ENCODE measurements at places on chromosomes 6 and 20.
A peak's percentile ranks its signal among the peaks of the same experiment; 100 is the strongest.

DNA sequence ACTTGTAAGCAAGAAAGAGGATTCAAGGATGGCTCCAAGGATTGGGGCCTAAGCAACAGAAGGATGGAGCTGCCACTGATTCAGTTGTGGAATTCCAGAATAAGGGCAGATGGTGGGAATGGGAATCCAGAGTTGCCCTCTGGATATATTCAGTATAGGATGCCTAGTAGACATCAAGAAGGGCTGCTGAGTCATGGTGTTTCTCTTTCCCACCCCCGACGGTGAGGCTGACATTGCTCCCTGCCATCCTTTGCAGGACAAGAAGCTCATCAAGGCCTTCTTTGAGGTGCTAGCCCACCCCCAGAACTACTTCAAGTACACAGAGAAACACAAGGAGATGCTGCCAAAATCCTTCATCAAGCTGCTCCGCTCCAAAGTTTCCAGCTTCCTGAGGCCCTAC is 11.2 kb upstream of the ZNF76 start:
- H3K4me1 ChIP-seq: peaks cover 14% of the 10 kb centered on the region
- H3K4me3 ChIP-seq: no peak overlapping the region
- DNase-seq: no peak
- peaks cover 36% of the 10 kb centered on the region for H3K36me3 ChIP-seq
- H3K27me3 ChIP-seq: no peaks in the 10 kb centered on the region

- H3K27me3 ChIP-seq: no peaks in the 10 kb centered on the region
- DNase-seq: no peak
- no peak overlapping the region for H3K27ac ChIP-seq
- H3K36me3 ChIP-seq: no peaks in the 10 kb centered on the region
- no peaks in the 10 kb centered on the region for H3K4me1 ChIP-seq
These were observed 408.4 kb downstream of the PKHD1 start for GRCh38 chr6:51678905-51679620.

DNA sequence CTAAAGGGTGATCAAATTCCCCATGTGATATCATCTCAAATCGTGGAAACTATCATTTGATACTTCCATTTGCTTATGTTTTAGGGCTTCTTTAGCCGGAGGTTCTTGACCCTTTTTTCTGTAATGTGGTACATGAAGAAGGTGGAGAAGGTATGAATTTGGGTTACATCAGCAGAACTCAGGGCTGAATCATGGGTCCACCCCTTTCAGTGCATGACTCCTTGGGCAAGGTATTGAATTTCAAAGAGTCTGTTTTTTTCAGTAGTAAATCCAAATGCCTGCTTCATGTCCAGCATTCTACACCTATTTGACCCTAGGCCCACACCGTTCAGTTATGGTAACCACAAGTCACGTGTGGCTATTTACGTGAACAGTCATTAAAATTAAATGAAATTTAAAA is 30.6 kb upstream of the QKI start:
- no peaks in the 10 kb centered on the region for H3K36me3 ChIP-seq
- no peak for DNase-seq
- no peaks in the 10 kb centered on the region for H3K27me3 ChIP-seq
- no peak overlapping the region for H3K4me3 ChIP-seq
- no peaks in the 10 kb centered on the region for H3K4me1 ChIP-seq

- peaks cover 24% of the 10 kb centered on the region for H3K4me1 ChIP-seq
- no peak overlapping the region for H3K27ac ChIP-seq
- H3K36me3 ChIP-seq: no peaks in the 10 kb centered on the region
These were observed 4.3 kb downstream of the PPP1R11 start for GRCh38 chr6:30071081-30071818.

- no peaks in the 10 kb centered on the region for H3K36me3 ChIP-seq
- no peak for DNase-seq
- H3K27ac ChIP-seq: no peak overlapping the region
- H3K4me1 ChIP-seq: no peaks in the 10 kb centered on the region
These were observed 133.6 kb downstream of the SYNE1 start for GRCh38 chr6:152503546-152503945.

DNA sequence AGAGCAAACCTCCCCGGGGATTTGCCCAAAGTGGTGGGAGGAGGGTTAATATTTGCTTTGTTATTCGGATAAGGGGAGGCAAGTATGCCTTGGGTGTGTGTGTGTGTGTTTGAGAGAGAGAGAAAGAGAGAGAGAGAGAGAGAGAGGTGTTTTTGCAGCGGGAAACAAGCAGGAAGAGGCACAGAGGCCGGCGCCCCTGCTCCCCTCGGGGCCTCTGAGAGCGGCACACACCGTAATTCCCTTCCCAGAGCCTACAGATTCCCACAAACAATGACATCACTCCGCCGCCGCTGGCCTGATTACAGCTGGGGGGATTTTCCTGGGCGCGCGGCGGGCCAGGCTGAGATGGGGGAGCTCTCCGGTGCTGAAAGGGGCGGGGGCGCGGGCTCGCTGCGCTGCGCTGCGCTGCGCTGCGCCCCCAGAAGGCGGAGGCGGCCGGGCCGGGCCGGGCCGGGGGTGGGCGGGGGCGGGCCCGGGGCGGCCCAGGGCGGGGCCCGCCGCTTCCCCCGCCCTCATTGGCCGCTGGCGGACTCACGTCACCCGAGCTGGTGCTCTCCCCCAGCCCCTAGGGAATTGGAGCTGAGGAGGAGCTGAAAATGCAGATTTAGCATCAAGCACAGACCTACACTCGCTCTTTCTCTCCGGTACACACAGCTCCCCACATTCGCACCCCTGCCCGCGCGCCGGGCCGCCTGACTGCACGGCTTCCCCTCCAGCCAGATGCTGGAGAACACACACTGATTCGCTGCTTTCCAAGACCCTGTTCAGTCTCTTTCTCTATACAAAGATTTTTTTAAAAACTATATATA is at the start of gene PCSK2:
Gene PCSK2, plus strand, starts transcription at position 631 of the 809 bp plus-strand sequence. CDS start 266 bp downstream, outside the sequence.
- H3K27ac ChIP-seq: no peak within 1 kb of the TSS
- H3K4me1 ChIP-seq: peaks cover 14% of the 10 kb centered on the region
- H3K27me3 ChIP-seq: peaks cover 50% of the 10 kb centered on the region
- no peaks in the 10 kb centered on the region for H3K36me3 ChIP-seq
- DNase-seq: no peak

DNA sequence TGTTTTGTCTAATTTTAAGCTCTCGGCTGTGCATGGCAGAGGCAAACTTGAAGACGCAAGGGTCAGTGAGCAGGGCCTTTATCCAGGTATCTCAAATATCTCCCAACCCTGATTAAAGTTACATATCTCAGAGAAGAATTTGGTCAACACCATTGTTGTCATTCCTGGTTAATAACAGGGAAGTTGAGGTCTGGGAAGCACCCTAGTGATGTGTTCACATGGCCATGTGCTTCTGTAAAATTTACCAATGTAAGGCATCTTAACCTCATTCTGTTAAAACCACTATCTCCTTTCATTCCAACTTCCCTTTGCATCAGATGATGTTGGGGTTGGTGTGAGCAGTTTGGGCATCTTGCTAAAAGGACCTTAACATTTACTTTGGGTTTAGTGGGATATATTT is 4.0 kb upstream of the FAM110A start:
- H3K4me3 ChIP-seq: no peak overlapping the region
- no peaks in the 10 kb centered on the region for H3K27me3 ChIP-seq
- DNase-seq: no peak
- no peak overlapping the region for H3K27ac ChIP-seq

- peak overlapping the region; percentile 68 for H3K4me3 ChIP-seq
- no peaks in the 10 kb centered on the region for H3K36me3 ChIP-seq
- no peaks in the 10 kb centered on the region for H3K27me3 ChIP-seq
- H3K27ac ChIP-seq: peak overlapping the region; percentile 89
- peak; percentile 93 for DNase-seq
- H3K4me1 ChIP-seq: peaks cover 23% of the 10 kb centered on the region
These were observed 18.1 kb downstream of the OR2B2 start for GRCh38 chr6:27893836-27894807.

DNA sequence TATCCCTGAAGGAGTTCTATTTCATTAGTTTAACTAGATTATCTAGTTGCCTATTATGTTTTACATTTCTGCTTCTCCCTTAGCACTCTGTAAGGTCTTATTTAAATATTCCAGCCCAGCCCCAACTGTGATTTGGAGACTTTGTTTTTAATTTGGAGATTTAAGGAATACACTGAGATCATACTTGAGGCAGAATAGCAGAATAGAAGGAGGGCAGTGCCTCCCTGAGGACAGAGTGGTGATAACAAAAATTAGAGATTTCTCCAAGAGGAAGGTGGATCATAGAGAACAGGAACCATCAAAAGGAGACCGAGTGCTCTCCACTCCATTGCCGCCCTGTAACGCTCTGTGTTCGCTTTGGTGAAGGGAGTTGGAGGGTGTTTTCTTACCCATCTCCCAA is 14.8 kb upstream of the CD164 start:
- H3K27ac ChIP-seq: no peak overlapping the region
- H3K4me1 ChIP-seq: no peaks in the 10 kb centered on the region
- no peak overlapping the region for H3K4me3 ChIP-seq
- H3K36me3 ChIP-seq: no peaks in the 10 kb centered on the region
- H3K27me3 ChIP-seq: no peaks in the 10 kb centered on the region
- no peak for DNase-seq

- H3K4me3 ChIP-seq: no peak overlapping the region
- no peaks in the 10 kb centered on the region for H3K36me3 ChIP-seq
- no peak overlapping the region for H3K27ac ChIP-seq
- H3K27me3 ChIP-seq: no peaks in the 10 kb centered on the region
These were observed 15.9 kb upstream of the FYN start for GRCh38 chr6:111888928-111889695.

DNA sequence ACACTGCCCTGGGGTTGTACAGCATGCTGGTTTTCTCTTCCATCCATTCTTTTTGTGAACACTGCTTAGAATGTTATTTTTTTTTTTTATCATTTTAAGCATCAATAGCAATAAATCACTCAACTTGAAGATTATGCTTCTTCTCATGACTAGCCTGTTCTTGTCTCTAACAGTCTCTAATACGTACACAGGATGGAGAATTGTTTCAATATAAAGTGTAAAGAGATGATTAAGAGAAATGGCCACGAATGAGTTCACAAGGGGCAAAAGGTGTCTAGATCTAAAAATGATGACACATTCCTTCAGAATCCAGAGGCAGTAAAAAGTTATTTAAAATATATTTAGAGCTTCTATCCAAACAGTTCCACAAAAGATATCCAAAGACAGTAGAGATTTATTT is 390.2 kb downstream of the HDGFL1 start:
- no peak overlapping the region for H3K4me3 ChIP-seq
- H3K4me1 ChIP-seq: peaks cover 5% of the 10 kb centered on the region
- no peaks in the 10 kb centered on the region for H3K27me3 ChIP-seq
- no peak for DNase-seq

DNA sequence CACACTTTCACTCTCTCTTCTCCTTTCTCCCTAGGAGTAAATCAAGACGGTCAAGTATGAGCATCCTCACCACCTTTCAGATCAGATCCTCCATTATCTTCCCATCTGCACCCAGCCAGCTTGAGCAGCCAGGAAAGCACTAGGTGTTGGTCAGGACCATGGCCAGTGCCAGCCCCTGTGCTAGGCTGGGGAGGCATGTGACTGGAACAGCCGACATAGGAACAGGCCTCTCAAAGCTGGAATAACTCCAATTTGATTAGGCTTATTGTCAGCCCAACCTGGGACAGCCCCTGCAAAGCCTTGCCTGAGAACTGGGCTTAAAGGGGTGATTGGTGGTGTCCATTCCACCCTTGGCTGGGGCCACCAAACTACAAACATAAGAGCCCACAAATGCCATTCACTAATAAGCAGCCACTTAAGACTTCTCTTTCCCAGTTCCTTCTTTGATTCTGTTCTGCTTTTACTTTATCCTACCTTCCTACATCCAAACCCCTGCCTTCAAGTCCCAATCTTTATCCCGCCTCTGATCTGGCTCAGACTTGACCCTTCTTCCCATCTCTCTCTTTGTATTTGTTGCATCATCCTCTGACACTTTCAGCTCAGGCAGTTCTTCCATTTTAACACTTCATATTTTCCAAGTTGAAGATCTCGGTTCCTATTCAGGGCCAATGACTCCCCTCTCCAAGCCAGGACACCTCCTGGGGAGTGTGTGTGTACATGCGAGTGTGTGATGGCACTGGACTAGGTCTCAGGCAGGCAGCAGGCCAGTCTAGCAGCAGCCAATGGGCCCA is 4.5 kb upstream of the TREM2 start:
- H3K4me1 ChIP-seq: no peaks in the 10 kb centered on the region
- no peak overlapping the region for H3K27ac ChIP-seq
- DNase-seq: no peak
- no peaks in the 10 kb centered on the region for H3K36me3 ChIP-seq

GRCh38 chr20:35134880-35135279 is 12.3 kb downstream of the EDEM2 start:
- DNase-seq: peak; percentile 43
- no peaks in the 10 kb centered on the region for H3K27me3 ChIP-seq
- H3K4me1 ChIP-seq: peaks cover 26% of the 10 kb centered on the region

All from tibial artery (tissue), 4 donors.